OCI-M1 (cell line): ENCODE measurements at places on chromosomes 3 and 15.

DNA sequence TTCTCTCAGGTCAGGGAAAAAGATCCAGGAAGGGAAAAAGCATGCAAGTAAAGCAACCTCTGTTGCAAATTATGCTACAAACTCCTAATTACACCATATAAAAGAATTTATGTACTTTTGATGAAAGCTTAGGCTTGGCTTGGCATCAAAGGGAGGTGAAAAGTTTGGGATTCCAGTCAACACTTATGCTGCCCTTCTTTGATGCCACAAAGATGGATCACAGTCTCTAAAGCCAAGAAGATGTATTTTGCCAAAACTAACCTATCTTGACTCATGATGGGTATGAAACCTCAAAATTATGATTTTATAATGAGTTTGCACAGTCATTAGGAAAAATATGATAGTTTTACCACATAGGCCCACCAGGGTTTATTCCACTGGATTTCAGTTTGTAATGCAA lies 101.0 kb upstream of the CCDC80 start:
- DNase-seq = no peak

DNA sequence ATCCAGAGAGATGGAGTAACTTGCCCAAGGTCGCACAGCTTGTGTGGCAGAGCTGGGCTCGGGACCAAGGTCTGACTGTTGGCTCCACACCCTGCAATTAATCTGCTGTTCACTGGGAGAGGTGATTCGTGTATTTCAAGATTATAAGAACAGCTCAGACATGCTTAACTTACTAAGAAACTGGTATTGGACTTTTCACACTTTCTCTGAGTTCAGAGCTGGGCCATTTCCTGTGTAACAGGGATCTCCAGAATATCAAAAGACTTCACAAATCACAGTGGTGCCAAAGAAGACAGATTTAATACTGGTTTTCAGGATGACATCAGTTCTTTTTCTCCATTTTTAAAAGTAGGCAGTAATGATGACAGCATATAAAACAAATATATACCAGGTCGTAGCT lies 156.8 kb upstream of the UBE2E1 start:
- no peak for DNase-seq

GRCh38 chr15:66629817-66630576 lies 64.2 kb upstream of the LCTL start:
- no peak for DNase-seq

DNA sequence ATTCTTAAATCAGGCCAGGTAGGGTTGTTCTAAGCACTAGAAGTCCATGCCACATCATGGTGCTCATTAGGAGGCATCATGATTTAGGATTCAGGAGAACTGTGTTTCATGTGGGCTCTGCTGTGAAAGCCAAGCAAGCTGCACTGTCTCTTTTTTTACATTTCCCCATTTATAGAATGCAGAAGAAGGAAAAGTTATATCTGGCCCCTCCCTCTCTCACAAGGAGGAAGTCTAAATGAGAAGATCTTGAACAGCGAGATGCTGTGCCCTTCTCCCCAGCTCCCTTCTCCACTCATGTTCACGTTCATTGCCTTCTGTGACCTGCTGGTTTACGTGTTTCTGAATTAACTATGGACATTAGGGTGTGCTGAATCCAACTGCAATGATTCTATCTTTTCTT lies 178.5 kb upstream of the RASGRP1 start:
- no peak for DNase-seq
